ENCODE measurements at places on chromosomes 5 and 9. TPM values are rescaled to one million over a fixed set of nuclear protein-coding genes. Genes with fewer than 3 reads are reported as not detected.
A peak's percentile ranks its signal among the peaks of the same experiment; 100 is the strongest.

The ZBTB26 gene
- 5.0 TPM for total RNA-seq

- no peaks in the 10 kb centered on the region for H3K27me3 ChIP-seq
- H3K27ac ChIP-seq, result no peak overlapping the region
- peaks cover 5% of the 10 kb centered on the region for H3K36me3 ChIP-seq
- H3K4me1 ChIP-seq, result no peaks in the 10 kb centered on the region
Observed at GRCh38 chr5:14771189-14771588, 100.4 kb downstream of the ANKH start.

- no peak for DNase-seq
- H3K4me3 ChIP-seq, result no peak overlapping the region
- H3K27ac ChIP-seq, result no peak overlapping the region
- no peaks in the 10 kb centered on the region for H3K36me3 ChIP-seq
- H3K27me3 ChIP-seq, result no peaks in the 10 kb centered on the region
Observed at GRCh38 chr9:114460513-114461199, 44.6 kb downstream of the WHRN start.

DNA sequence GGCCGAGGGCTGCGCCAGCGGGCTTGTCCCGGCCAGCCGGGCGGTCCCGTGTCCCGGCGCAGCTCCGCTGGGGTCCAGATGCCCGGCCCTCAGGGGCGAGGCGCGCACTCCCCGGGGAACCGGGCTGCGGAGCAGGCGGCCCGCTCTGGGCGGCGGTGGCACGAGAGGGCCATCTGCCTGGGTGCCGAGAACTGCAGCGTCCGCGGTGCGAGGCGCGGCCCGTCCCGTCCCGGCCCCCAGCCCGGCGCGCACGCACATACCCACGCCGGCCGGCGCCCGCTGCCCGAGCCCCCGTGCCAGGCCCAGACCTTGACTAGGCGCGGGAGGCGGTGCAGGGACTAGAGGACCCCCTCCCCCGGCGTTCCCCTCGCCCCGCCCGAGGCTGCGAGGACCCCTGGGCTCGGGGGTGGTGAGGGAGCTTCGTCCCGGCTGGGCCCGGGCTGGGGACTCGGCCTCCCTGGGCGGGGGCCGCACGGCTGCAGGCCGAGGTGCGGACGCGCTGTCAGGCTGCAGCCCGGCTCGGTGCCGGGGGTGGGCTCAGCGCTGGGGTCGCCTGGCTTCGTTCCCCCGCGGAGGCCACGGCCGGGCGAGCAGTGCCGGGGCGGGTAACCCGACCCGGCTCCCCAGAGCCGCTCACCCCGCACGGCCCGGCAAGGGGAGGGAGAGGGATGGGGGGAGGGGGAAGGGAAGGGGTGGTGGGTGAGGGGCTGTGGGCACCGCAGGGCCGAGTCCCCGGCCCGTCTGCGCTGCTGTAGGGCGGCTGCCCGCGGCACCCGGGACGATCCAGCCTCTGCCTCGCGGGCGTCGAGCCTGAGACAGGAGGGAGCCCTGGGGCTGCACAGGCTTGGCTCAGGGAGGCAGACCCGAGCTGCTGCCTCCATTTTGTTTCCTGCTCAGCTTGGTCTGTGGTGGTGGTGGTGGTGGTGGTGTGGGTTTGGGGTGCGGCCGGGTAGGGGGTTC is 1.2 kb upstream of the NSD1 start:
- peak overlapping the region; percentile 70 for H3K4me3 ChIP-seq
- H3K27me3 ChIP-seq, result no peaks in the 10 kb centered on the region
- H3K27ac ChIP-seq, result peak overlapping the region; percentile 86
- no peaks in the 10 kb centered on the region for H3K36me3 ChIP-seq

- H3K36me3 ChIP-seq, result no peaks in the 10 kb centered on the region
- no peaks in the 10 kb centered on the region for H3K4me1 ChIP-seq
- H3K27ac ChIP-seq, result peak overlapping the region; percentile 99
- H3K27me3 ChIP-seq, result no peaks in the 10 kb centered on the region
- no peak for DNase-seq
Observed at GRCh38 chr9:4986296-4986695, 1.2 kb downstream of the JAK2 start.
